ENCODE measurements at places on chromosomes 12 and 14.

GRCh38 chr14:38755036-38755435 lies 348.0 kb downstream of the SEC23A start:
- DNase-seq: peak; percentile 25

DNA sequence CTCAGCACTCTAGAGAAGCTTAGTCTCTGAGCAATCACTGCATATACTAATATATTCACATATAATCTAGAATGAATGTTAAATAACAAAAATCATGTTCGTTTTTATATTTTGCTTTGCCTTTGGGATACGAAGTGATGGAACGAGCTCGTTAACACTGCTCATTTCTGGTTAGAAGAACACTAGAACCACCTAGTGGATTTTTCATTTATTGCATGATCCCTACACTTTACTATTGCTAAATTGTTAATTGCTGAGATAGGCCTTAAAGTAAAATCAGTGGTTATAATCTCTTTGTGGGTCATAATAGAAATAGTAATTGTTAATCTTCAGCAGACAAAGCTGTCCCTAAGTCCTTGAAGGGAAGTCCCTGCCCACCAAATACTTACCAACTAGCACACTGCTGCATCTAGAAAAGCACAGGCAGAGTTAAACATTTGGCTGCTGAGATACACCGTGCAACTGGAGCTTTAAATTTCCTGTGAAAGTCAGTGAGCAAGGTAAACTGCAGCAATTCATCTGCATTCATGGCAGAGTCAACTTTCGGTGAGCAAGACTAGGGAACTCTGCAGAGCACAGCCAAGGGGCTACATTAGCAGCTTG lies 353.7 kb downstream of the APAF1 start:
- peak; percentile 43 for DNase-seq

GRCh38 chr14:75047506-75047905 lies 3.8 kb downstream of the MLH3 start:
- DNase-seq: no peak

- no peak for DNase-seq
Measured at GRCh38 chr12:69834147-69834546, 9.1 kb downstream of the MYRFL start.

DNA sequence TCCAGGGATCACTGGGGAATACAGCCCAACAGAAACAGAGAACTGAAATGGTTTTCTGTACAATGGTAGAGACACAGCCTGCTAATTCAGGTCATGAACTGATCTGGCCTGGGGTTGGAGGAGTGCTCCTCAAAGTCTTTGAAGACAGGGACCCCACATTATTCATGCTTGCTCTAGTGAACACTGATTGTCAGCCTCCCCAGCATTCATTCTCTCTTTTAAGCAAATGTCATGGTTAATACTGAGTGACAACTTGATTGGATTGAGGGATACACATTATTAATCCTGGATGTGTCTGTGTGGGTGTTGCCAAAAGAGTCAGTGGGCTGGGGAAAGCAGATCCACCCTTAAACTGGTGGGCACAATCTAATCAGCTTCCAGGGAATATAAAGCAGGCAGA lies 288.4 kb upstream of the NOS1 start:
- no peak for DNase-seq

DNA sequence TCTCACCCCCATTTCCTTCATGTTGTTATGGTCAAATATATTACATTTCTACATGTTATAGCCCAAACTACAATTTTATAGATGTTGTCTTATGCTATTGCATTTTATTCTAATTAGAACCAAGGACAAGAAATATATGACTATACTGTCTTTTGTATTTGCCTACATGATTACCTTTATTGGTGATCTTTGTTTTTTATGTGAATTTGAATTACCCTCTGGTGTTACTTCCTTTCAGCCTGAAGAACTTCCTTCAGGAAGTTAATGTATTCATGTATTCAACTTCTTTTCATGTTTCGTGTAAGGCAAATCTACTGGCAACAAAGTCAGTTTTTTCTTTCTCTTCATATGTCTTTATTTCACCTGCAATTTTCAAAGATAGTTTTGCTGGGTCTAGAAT lies 8.7 kb upstream of the B3GNT4 start:
- no peak for DNase-seq

DNA sequence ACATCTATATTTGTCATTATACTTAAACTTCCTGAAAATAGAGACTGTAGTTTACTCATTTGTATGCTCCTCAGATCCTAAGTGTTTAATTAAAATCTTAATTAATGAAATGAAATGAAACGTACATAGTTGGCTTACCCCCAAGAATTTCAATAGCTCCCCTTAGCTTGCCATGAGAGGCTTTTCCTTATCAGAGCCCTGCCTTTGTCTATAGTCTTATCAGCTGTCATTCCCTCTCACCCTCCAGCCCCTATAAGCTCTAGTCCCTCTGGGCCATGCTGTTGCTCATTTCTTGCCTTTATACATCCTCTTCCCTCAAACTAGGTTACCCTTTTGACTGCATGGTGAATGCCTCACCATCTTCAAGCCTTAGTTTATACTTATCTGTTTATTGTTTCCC lies 1.1 kb upstream of the RTRAF start:
- DNase-seq: no peak

DNA sequence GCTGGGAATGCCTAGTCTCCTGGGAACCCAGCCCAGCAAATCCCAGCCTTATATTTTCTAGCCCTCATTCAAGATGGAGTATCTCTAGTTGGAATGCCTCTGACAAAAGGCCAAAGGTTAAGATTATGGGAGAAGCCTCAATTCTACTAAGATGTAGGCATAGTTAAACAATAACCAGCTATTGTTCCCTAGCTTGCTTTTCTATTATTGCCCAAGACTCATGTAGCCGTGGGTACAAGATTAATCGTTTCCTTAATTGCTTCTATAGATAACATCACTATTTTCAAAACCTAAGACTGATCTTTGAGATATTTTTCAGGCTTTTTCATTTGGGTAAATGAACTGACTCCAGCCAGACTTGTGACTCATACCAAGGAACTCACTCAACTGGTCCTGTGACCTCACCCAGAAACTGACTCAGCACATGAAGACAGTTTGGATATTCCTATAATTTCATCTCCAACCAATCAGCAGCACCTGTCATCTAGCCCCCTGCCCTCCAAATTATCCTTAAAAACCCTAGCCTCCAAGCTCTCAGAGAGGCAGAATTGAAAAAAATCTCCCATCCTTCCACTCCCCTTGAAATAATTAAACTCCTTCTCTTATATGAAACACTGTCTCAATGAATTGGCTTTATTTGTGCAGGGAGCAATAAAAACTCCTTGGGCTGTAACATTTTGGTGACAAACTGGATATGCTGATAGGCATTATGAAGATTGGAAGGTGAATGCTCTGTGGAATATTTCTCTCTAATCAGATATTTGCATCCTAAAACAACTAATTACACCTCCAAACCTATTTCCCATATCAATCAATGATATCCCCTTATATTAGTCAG lies 589.0 kb downstream of the C12orf50 start:
- DNase-seq: peak; percentile 93

DNA sequence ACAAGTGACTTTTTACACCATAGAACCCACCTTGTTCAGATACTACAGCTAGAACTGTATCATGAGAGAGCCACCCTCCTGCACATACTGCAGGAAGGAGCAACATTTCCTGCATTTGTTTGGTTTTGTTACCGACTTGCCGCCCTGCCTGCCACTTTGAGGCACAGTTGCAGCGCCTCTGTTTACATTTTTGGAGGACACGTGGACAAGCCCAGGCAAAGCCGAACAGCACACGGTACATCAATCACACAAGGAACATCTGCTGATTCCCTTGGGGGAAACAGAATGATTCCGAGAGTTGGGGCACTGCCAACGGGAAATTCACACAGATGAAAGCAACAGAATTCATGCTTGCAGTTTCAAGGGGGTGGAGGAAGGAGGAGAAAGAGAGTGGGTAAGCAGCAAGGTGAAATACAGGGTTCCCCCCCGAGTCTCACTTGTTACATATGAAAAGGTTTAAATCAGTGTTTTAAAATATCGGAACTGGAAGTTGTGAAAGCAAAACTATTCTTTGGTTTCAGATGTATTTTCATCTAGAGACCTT lies 110.7 kb downstream of the BTG1 start:
- DNase-seq: peak; percentile 89

GRCh38 chr12:26935636-26936378 lies 2.0 kb downstream of the INTS13 start:
- no peak for DNase-seq

- DNase-seq: no peak
Measured at GRCh38 chr12:1531654-1532374, 62.6 kb downstream of the FBXL14 start.

DNA sequence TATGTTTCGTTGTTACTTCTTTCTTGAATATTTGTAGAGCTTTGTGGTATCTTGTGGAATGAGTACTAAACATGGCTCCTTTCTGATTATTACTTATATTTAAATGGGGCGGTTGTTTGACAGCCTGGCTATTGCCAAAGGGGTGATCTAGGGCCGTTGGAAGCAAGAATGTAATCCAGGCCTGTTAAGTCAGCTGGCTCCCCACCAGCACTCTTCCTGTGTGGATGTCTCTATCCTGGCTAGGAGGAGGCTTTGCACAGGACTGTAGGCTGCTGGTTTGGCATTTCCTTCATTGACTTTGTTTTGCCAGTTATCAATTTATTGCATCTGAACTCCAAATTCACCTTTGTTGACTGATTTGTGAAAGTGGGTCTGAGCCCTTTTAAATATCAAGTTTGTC lies 5.6 kb downstream of the FAM234B start:
- DNase-seq: peak; percentile 52

GRCh38 chr12:2264651-2265232 lies 212.0 kb downstream of the CACNA1C start:
- peak; percentile 98 for DNase-seq

DNA sequence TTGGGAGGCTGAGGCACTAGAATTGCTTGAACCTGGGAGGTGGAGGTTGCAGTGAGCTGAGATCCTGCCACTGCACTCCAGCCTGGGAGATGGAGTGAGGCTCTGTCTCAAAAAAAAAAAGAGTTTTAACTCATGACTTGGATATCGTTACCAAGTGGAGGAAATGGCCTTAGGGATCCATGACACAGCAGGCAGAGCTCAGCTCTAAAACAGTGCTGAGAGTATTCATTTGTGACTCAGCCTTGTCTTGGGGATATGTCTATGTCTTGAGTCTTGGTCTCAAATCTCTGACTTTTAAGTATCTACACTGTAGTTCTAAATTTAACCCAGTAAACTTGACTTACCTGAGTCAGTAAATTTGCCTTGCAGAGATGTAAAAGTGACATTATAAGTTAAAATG lies 8.8 kb upstream of the PEX5 start:
- no peak for DNase-seq

DNA sequence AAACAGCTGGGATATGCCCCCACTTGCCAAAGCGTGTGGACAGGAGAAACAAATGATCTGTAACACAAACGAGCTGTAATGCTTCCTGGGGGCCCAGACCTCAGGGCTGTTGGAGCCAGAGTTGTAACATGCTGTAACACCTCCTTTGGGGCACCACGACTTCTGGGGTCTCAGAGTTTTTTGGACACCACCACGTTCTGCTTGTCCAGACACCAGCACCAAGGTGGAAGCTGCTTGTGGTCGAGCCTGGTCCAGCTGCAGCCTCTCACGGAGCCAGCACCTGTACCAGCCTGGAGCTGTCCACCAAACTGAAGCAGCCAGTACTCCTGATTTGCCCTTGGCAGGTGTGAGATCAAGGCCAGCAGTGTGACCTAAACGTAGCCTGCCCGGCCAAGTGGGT lies 879.4 kb downstream of the SLC6A15 start:
- no peak for DNase-seq

DNA sequence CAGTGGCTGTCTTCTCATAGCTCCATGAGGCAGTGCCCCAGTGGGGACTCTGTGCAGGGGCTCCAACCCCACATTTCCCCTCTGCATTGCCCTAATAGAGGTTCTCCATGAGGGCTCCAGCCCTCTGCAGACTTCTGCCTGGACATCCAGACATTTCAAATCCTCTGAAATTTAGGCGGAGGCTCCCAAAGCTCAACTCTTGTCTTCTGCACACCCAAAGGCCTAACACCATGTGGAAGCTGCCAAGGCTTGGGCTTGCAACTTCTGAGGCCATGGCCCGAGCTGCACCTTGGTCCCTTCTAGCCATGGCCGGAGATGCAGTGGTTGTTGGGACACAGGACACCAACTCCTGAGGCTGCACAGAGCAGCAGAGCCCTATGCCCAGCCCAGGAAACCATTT lies 20.5 kb upstream of the PPP2R5C start:
- no peak for DNase-seq

GRCh38 chr14:81031488-81031887 lies 76.1 kb downstream of the TSHR start:
- no peak for DNase-seq

DNA sequence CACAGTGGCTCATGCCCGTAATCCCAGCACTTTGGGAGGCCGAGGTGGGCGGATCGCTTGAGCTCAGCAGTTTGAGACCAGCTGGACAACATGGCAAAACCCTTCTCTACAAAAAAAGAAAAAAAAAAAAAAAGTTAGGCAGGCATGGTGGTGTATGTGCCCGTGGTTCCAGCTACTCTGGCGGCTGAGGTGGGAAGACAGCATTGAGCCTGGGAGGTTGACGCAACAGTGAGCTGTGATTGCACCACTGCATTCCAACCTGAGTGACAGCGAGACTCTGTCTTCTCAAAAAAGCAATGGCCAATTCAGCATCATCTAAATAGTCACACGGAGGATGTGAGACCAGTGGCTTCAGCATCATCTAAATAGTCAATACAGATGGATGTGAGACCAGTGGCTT lies 10.4 kb upstream of the SAMD4A start:
- DNase-seq: peak; percentile 34

DNA sequence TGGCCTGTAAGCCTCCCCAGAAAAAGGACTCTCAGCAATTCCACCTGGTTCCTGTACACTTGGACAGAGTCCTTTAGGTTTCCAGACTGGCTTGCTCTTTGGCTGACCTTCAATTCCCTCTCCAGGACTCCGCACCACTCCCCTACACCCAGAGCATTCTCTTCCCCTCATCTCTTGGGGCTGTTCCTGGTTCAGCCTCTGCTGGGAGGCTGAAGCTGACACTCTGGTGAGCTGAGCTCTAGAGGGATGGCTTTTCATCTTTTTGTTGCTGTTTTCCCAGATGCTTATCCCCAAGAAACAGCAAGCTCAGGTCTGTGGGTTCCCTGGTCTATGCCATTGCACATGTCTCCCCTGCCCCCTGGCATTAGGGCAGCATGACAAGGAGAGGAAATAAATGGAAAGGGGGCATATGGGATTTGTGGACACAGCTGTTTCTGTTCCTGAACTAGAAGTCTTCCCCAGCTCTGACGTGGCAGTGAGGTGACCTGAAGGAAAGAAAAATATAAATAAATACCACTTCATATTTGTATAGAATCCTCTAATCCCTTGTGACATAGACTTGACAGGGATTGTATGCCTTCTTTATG lies 1.3 kb downstream of the RNASE7 start:
- DNase-seq: no peak

- DNase-seq: no peak
Measured at GRCh38 chr12:13956060-13956590, 25.3 kb downstream of the GRIN2B start.

GRCh38 chr12:93790472-93791152 lies 113.4 kb downstream of the CRADD start:
- DNase-seq: peak; percentile 92

DNA sequence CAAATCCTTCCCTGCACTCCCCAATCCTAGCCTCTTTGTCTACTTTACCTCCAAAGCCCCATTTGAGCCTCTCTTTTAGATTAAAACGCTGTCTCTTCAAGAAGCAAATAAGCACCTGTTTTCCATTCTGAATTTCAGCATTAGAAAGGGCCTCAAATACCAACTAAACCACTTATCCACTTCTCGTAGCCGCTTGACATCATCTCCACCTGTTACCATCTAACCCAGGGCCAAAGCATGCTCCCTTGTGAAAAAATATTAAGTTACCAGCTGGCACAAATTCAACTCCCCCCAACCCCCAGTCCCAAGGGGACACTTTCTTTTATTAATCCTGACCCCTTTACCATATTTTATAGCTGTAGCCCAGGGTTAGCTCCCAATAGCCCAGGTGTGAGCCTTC lies 43.1 kb downstream of the GPHB5 start:
- no peak for DNase-seq

Measured in fibroblast of upper back skin (primary cell).